ENCODE measurements at places on chromosomes 2 and 18.
A peak's percentile ranks its signal among the peaks of the same experiment; 100 is the strongest.

DNA sequence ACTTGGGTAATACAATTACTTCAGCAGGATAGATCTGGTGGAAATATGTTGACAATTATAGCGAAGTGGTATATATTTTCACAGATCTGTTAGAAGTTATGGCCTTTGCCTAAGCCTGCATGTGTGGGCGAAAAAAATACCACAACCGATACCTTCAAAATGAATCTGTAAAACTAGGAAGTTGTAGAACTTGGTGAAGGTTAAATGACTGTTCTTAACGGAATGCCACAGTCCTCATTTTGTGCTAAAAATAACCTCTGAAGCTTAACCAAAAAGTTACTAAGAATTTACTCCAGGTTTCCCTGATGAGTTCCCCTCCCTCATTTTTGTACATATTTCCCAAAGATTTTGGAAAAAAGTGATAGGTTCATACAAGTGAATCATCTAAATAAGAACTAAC, 550.7 kb downstream of the THSD7B start:
- DNase-seq: peak; percentile 65

GRCh38 chr2:99404039-99404796, 67.0 kb downstream of the EIF5B start:
- no peak for DNase-seq

DNA sequence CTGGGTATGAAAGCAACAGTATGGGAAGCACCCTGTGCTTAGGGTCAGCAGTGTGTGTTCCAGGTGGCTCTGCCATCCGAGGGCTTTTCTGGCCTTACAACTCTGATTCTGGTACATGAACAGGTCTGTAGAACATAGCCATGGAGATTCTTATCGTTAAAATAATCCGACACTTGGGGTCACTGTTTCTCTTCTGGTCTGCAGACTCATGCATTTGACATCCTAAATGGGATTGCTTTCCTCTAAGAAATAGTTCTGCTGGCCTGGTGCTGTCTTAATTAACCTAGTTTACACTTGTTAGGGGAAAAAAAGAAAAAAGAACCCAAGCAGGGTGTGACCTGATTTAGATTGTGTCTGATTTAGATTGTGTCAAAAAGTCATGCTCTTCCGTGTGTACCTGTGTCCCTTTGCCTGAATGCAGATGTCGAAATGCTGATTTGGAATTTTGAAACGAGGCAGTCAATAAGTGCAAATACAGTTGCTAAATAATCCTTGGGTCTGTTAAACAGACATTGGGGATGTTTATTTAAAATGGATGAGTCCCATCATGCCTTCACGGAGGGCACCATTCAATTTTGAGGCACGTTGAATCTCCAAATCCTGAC, 59.6 kb downstream of the TRPM8 start:
- DNase-seq: peak; percentile 71

DNA sequence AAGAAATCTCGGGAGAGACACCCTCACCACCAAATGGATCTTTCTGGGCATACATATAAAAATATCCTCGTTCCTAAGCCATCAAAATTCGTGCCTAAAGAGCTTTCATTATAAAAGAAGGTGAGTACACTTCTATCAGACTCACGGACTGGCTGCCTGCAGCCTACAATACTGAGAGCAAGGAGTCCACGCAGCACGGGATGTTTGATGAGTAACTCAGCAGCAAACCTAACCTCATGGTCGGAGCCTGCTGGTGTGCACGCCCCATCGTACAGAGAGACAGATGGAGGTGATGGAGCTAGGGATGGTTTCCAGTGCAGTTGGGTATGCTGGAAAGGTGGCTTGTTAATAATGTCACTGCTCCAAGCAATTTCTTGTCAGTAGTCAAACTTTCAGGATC, 256.2 kb downstream of the FIGN start:
- no peak for DNase-seq

DNA sequence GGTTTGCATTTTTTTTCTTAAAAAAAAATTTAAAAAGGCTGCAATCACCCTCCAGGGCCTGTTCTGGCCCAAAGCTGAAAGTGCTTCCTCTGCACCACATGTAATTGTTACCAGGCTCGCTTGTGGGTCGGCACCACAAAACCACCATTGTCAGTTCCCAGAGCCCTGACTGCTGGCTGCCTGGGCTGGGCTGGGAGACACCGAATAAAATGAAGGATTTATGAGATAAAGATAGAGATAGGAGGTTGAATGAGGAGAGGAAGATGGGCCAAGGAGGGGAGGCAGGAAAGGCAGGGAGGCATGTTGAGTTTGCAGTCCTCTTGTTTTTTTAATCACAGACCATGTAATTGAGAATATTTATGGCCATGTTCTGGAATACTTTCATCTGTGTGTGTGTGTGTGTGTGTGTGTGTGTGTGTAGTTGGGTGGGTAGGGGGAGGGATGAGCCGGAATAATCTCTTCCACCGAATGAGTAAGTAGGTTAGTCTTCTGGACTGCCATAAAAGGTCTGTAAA, 14.7 kb downstream of the NRP2 start:
- DNase-seq: peak; percentile 83

DNA sequence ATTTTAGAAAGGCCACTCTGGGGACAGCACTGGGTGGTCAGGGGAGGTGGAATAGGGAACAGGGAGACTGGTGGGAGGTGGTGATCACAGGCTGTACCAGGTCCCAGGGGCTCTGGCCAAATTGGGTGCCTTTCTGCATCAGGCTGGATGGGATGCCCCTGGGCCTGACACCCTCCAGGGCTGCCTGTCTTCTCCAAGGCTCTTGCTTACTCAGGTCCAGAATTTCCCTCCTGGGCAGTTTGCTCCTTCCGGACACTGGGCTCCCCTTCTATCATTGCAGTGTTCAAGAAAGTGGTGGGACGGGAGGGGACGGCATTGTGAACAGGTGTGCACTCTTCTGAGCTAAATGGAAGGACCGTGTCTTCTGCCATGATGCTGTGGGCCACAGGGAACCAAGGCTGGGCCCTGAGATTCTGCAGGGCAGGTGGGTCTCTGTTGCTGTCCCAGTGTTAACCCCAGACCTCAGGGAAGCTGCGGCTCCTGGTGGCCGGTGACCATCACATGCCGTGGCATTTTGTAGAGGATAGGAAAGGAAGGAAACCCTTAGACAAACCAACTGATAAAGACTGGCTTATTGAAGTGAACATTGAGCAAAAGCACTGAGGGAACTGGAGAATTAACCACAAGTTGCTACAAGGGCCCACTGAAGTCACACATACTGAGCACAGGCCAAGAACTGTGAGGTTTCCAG, 93.7 kb upstream of the HS6ST1 start:
- peak; percentile 37 for DNase-seq

GRCh38 chr2:70203086-70203485, 12.3 kb upstream of the C2orf42 start:
- DNase-seq: no peak

DNA sequence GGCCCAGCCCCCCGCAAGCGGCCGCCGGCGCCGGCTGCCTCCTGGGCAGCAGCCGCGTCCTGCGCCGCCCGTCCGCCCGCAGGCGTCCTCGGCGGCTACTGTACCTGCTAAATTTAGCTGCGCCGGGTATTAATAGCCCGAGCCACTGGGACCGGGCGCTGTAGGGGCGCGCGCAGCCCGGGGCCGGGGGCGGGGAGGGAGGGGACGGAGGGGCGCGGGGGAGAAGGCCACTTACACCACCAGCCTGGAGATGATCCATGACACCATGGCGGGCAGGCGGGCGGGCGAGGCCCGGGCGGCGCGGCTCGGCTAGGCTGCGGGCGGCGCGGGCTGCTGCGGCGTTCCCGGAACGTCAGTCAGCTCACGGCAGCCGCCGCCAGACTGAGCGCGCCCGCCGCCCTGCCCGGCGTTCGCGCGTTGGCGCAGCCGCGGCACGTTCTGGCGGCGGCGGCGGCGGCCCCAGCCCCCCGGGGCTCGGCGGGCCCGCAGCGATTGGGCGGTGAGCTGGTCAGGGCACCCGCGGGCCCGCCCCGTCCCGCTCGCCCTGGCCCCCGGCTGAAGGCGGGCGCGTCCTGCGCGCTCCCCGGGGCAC, at the start of gene REEP1:
Gene REEP1 (minus strand): TSS at position 383 of the 592 bp plus-strand sequence. CDS start 116 bp downstream, at position 267.
- no peak for DNase-seq

- DNase-seq: no peak
These were observed 6.5 kb upstream of the IL1R2 start for GRCh38 chr2:101985101-101985792.

DNA sequence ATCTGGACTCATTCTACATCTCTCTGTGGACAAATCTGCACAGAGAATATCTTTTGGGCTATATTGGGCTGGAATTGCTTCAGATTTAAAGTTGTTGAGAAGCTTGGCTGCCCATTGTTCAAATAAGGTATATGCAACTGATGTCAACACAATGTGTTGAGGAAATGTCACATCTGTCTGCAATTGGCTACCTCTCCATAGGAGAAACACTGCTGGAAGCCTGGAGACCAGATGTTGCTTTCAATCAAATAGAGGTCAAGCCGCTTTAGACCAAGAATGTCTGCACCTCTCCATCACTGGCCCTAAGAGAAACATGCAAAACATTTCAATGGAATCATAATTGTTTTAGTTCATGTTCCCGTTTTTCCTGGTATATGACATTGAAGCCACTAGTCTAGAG, 720.2 kb downstream of the SLC4A3 start:
- no peak for DNase-seq

GRCh38 chr2:19319064-19319463, 39.4 kb downstream of the OSR1 start:
- no peak for DNase-seq

DNA sequence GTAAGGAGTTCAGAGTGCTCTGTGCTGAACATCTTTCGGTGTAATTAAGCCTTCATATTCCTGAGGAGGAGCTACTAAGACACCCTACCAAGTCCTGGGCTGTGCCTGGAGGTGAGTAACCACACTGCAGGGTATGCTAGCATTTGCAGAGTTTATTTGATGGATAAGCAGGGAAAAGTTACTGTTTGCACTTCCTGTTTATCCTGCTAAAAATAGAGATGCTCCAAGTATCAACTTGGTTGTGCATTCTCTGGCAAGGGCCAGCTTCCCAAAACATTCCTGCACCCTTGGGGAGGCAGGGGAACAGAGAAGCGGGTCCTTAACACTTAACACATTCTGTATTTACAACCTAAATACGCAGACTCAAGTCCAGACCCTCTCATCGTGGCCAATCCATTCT, 49.8 kb downstream of the PARD6G start:
- DNase-seq: peak; percentile 1

DNA sequence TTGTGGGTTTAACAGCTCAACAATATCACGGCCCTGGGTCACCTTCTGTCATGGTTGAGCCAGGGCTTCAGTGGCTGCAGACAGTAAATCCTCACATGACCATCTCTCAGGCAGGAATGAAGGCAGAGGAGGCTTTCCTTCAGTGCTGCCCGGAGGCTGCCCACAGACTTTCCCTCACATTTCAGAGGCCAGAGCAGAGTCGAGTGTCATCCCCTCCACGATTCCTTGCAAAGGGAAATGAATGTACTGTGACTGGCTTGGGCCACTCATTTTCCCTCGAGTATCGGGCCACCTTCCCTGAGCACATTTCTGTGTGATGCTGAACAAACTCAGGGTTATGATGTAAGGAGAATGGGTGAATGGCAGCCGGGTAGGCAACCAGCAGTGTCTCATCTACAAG, 10.0 kb upstream of the REEP1 start:
- DNase-seq: no peak

DNA sequence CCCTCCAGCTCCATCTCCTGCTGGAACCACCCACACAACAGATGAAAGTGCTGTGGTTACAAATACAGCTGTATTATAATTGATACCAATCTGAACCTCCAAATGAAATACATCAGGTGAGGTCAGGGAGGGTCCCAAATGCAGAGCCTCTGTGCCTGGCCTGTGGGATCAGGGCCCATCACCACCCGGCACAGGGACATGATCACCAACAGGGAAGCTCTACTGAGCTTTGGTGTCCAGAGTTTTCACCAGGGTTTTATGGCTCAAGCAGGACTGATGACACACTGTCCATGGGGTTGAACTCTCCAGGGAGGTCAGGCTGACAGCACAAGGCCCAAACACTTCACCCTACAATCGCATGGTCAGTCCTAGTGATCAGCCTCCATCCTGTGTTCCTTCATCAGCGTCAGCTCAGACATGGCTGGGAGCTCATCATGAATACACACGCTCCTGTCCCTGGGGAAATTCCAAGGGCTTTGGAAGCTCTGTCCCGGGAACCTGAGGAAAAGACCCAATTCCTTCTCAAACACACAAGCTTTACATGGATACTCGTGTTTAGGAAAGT, 3.9 kb upstream of the PXDN start:
- no peak for DNase-seq

GRCh38 chr2:105144941-105145300, 96.6 kb upstream of the GPR45 start:
- no peak for DNase-seq

DNA sequence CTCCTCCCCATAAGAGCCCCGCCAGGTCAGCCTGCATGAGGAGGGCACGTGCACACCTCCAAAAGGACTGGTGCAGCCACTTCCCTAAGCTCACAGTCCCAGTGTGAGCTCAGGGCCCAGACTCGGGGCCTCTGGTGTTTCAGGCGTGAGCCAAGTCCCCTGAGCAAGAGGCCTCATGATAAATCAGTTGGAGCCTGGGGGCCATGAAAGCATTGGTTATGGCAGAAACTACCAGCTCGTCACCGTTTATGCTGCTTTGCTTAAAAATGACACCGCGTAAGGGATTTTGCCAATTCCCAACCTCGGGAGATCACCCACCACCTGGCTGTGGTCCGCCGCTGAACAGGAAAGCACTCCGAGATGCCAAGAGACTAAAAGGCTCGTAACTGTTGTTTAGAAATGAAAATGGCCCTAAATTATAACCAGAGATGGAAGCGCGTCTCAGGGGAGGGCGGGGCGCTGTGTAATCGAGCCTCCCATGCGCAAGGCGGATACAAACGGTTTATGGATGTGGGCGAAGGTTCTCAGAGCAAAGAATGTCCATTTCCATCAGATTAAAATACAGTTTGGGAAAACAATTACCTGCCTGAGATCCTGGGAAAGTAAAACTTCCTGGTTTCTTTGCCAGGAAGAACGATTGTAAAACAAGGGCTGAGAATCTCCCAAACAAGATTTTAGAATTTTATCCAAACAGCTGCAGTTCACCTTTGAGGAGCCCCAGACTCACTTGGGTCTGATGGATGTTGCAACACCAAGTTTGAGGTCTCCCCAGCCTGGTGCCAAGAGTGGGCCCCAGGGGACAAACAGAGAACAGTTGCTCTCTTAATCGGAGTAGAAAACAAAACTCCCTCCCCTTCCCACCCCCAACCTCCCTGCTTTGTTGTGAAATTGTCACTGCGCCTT, 141.4 kb downstream of the BCL2 start:
- DNase-seq: no peak

- DNase-seq: no peak
These were observed 1366.3 kb upstream of the TMEFF2 start for GRCh38 chr2:193561054-193561453.

GRCh38 chr2:235542733-235543127, 48.9 kb downstream of the AGAP1 start:
- no peak for DNase-seq

- no peak for DNase-seq
These were observed 235.4 kb upstream of the FANCL start for GRCh38 chr2:58476556-58476955.

- DNase-seq: peak; percentile 22
These were observed 267.5 kb upstream of the SLC8A1 start for GRCh38 chr2:40719414-40719813.

GRCh38 chr2:88180605-88181240, 10.6 kb downstream of the THNSL2 start:
- peak; percentile 83 for DNase-seq

- DNase-seq: peak; percentile 49
These were observed 58.6 kb upstream of the SLC25A52 start for GRCh38 chr18:31819106-31819924.
